ENCODE measurements at places on chromosomes 5 and 9. TPM values are rescaled to one million over a fixed set of nuclear protein-coding genes. Genes with fewer than 3 reads are reported as not detected.

The RFESD gene
- polyA plus RNA-seq, result 5.4 TPM

The DEPDC1B gene
- polyA plus RNA-seq, result 26.0 TPM

The WHRN gene
- 6.8 TPM for polyA plus RNA-seq

The FOXD1 gene
- 9.6 TPM for polyA plus RNA-seq

GRCh38 chr9:73178044-73178443 is 26.4 kb downstream of the ANXA1 start:
- no peak for DNase-seq

GRCh38 chr5:53575831-53576230 is 15.4 kb downstream of the NDUFS4 start:
- DNase-seq, result no peak

GRCh38 chr5:107809201-107810034 is 138.7 kb upstream of the EFNA5 start:
- DNase-seq, result no peak

GRCh38 chr5:73678322-73678740 is 52.3 kb downstream of the ARHGEF28 start:
- DNase-seq, result no peak

DNA sequence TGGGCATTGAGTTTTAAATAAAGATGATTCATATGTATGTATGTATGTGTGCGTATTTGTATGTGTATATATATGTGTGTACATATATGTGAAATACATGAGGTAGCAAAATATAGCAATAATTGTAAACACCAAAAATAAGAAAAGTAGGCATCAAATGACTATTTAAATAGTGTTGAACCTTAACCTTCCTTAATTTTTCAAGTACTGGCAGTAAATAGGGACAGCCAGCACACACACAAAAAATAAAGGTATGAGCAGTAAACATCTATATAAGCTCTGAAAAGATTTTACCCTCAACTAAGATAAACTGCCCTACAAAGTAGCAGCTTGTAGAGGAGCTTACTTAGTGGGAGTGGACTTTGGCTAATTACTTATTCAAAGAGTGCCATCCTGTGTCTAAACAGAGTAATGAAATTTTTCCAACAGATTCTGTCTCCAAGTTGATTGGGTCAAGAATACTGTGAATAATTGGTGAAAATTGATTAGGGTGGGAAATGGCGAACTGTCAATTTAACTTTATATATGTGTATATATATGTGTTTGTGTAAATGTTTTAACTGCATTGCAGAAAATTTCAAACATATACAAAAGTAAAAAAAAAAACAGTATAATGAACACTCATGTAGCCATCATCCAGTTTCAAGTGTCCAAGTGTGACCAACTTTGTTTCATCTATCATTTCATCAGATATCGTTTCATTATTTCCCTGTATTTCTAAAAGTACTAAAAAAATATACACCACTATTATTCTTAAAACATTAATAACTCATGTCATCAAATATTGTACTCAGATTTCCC is 2.0 kb upstream of the ADAMTS6 start:
- DNase-seq, result no peak

All from right renal cortex interstitium (tissue), 3 donors.